IPS DF 6.9 (cell line): ENCODE measurements at places on chromosomes 6 and 20.

DNA sequence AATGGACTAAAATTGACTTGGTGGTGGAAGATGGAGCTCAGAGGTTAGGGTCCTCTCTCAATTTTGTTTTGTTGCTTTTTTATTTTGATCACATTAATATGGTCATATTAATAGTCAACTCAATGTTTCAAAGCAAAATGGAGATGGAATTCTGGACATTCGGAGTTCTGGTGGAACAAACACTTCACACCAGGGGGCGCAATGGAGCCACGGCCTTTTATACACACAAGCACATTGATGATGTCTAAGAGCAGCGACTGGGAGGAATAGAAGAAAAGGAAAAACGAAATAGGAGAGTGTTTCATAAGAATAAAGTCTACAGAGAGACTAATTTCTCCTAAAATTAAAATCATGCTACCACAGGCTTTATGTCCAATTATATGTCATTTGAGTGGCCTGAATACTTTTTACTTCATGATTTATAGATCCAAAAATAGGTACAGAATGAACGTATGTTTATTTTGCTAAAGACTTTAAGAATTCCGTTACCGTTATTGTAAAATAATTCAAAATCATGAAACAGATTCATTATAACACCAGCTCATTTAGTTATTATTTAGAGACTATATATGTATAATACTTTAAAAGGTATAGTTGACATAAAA is 197.6 kb upstream of the SASH1 start:
- H3K36me3 ChIP-seq = no peaks in the 10 kb centered on the region
- peak; percentile 43 for DNase-seq
- no peaks in the 10 kb centered on the region for H3K27me3 ChIP-seq

- H3K27me3 ChIP-seq = no peaks in the 10 kb centered on the region
- H3K27ac ChIP-seq = no peak overlapping the region
- H3K4me1 ChIP-seq = peaks cover 4% of the 10 kb centered on the region; the same call in 1 of the 2 replicates
- DNase-seq = no peak
- no peaks in the 10 kb centered on the region for H3K36me3 ChIP-seq
Observed at GRCh38 chr6:9708600-9708999, 706.3 kb downstream of the TFAP2A start.

- no peaks in the 10 kb centered on the region for H3K4me1 ChIP-seq
- H3K27me3 ChIP-seq = no peaks in the 10 kb centered on the region
- DNase-seq = no peak
- H3K36me3 ChIP-seq = no peaks in the 10 kb centered on the region
Observed at GRCh38 chr6:146981981-146982380, 222.2 kb upstream of the STXBP5 start.

DNA sequence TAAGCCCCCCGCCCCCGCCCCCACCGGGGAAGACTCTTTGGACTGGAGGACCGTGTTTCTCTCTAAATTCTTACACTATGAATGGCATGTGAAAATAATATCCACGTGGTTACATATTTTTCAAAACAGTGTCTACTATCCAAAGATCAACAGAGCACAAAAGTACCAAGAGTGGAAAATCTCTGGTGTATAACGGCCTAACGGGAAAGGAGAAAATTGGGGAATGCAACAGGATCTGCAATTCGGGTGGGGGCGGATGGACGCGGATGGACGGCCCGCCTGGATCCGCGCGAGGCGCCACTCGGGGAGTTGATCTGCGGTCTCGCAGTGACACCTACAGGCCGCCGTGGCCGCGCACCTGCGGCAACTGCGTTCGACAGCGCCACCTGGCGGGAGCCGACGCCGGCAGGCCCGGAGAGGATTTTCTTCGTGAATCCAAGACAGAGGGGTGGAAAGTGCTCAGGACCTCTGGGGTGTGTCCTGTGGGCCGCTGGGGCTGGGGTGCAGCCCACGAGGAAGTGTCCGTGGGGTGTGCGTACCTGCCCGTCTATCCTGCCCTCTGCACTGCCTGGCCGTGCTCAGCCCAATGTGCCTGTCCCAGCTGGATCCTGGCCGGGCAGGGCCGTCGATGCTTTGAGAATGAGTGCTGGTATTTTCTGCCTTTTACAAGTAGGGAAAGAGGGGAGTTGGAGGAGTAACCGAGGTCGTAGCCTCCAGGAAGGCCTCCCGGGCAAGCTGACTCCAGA is 18.6 kb downstream of the ANKRD60 start:
- H3K27me3 ChIP-seq = no peaks in the 10 kb centered on the region
- H3K4me3 ChIP-seq = no peak overlapping the region; the same call in 1 of the 2 replicates
- no peaks in the 10 kb centered on the region for H3K36me3 ChIP-seq
- H3K27ac ChIP-seq = no peak overlapping the region
- DNase-seq = no peak

DNA sequence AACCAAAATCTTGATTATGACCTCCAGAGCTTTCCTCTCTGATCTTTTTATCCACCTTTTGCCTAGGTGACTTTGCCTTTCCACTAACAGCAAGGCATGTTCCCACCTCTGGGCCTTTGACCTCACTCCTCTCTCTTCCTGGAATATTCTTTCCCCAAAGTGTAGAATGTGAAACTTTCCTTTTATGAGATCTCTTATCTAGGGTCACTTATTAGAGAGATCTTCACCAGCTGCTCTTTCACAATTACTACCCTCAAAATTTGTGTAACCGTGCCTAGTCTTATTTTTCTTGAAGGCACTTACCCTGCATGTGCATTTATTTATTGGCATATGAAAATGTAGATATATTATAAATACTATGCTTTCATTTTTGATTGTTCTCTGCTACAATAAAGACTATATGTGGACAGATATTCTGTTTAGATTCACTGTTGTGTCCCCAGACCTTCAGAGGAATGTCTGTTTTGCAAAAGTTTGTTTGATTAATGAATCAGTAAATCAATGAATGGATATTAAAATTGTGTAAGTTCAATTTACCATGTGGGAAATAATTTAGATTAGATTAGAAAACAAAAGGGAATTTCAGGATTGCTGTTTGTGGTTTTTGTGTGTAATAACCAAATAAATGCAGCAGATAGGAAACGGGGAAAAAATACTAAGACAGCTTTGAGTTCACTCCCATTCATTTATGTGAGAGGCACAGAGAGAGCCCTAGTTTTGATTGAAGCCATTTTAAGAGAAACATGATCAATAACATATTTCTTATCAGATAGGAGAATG is 207.0 kb downstream of the ADGB start:
- H3K27me3 ChIP-seq = no peaks in the 10 kb centered on the region
- no peak overlapping the region for H3K4me3 ChIP-seq
- no peaks in the 10 kb centered on the region for H3K4me1 ChIP-seq
- H3K36me3 ChIP-seq = no peaks in the 10 kb centered on the region
- no peak for DNase-seq

GRCh38 chr6:98107801-98108200 is 726.6 kb upstream of the POU3F2 start:
- no peaks in the 10 kb centered on the region for H3K27me3 ChIP-seq
- H3K27ac ChIP-seq = no peak overlapping the region
- no peaks in the 10 kb centered on the region for H3K4me1 ChIP-seq
- no peak for DNase-seq

GRCh38 chr6:22087960-22088706 is 208.7 kb downstream of the PRL start:
- H3K4me3 ChIP-seq = no peak overlapping the region
- H3K36me3 ChIP-seq = no peaks in the 10 kb centered on the region; the same call in 1 of the 2 replicates
- DNase-seq = no peak
- H3K27me3 ChIP-seq = no peaks in the 10 kb centered on the region

GRCh38 chr6:135950669-135951068 is 99.2 kb downstream of the PDE7B start:
- no peaks in the 10 kb centered on the region for H3K4me1 ChIP-seq
- no peak overlapping the region for H3K4me3 ChIP-seq
- H3K27ac ChIP-seq = no peak overlapping the region
- H3K27me3 ChIP-seq = no peaks in the 10 kb centered on the region
- no peak for DNase-seq

- H3K4me3 ChIP-seq = no peak overlapping the region
- H3K4me1 ChIP-seq = peaks cover 2% of the 10 kb centered on the region; the same call in 1 of the 2 replicates
- H3K27ac ChIP-seq = no peak overlapping the region
- DNase-seq = no peak
- H3K27me3 ChIP-seq = no peaks in the 10 kb centered on the region; the same call in 1 of the 2 replicates
Observed at GRCh38 chr6:56660381-56660730, 17.7 kb upstream of the DST start.

DNA sequence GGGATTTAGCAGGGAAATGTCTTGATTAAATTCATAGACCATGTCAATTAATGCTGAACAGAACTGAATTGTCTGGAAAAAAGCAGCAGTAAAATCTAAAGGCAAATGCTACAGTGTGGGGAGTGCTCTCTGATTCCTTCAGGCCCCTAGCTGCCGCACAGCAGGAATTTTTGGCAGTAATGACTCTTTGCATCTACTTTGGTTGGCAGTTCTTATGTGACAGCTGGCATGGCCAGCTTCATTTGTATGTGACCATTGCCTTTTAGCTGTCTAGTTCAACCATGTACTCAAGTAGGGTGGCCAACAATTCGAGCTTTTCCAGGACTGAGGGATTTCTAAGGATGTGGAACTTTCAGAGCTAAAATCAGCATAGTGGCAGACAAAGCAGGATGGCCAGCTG is 499.1 kb upstream of the MAN1A1 start:
- H3K27ac ChIP-seq = no peak overlapping the region
- H3K36me3 ChIP-seq = no peaks in the 10 kb centered on the region
- H3K4me1 ChIP-seq = no peaks in the 10 kb centered on the region
- no peak overlapping the region for H3K4me3 ChIP-seq
- H3K27me3 ChIP-seq = no peaks in the 10 kb centered on the region

DNA sequence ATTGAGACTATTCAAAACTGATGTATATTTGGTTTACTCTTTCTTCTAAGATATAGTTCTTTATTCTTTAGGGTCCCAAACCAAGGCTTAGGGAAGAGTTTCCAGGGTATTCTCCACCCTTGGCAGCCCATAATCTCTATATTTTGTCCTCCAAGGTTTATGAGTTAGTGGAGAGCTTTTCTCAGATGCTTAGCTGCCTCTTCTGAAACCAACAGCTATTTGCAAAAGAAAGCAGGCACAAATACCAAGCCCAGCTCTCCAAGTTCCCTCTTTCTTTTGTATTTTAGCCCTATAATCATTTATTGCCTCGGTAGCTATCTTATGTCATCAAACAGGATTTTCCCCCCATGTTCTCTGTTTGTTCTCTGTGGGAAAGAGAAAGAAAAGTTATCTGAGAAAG is 39.1 kb upstream of the RBM24 start:
- DNase-seq = no peak
- no peak overlapping the region for H3K27ac ChIP-seq
- H3K36me3 ChIP-seq = no peaks in the 10 kb centered on the region
- H3K27me3 ChIP-seq = no peaks in the 10 kb centered on the region
- H3K4me3 ChIP-seq = no peak overlapping the region

GRCh38 chr6:158018851-158019361 is 37.2 kb downstream of the SYNJ2 start:
- no peak overlapping the region for H3K27ac ChIP-seq
- H3K36me3 ChIP-seq = no peaks in the 10 kb centered on the region; the same call in 1 of the 2 replicates

DNA sequence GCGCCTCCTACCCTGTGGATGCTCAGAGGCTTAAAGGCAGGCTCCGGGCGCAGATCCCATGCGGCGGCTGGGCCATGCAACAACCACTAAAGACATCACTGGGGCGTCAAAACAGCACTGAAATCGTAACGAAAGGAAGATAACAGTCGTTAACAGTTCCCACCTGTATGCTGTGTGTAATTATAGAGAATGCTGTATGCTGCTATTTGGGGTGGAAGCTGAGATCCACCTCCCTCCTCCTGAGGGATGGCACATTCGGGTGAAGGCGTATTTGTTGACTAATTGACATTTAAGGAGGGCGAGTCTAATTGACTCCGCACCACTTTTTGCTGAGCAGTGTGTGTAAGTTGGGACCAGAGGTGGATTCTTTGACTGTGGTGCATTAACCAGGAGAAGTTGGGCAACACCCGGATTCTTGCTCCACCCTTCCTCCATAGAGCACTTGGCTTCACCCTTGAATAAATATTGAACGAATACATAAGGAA is 687 bp downstream of the SLC35A1 start:
- no peaks in the 10 kb centered on the region for H3K27me3 ChIP-seq
- no peak overlapping the region for H3K27ac ChIP-seq
- H3K4me3 ChIP-seq = peak overlapping the region; percentile 76
- no peaks in the 10 kb centered on the region for H3K4me1 ChIP-seq
- no peaks in the 10 kb centered on the region for H3K36me3 ChIP-seq
